CD4-positive, alpha-beta T cell treated with Interleukin-6 at 100 ng/mL for 8 hours (primary cell): ENCODE measurements at places on chromosomes 7 and 10.

GRCh38 chr7:31443457-31443856, 70.4 kb upstream of the ITPRID1 start:
- DNase-seq = no peak

GRCh38 chr10:48274636-48275035, at the start of gene FRMPD2:
Gene FRMPD2, minus strand, starts transcription at chr10:48274696. Its CDS starts 129 bp downstream, at chr10:48274567.
- DNase-seq = no peak

- DNase-seq = no peak
These were observed 14.0 kb downstream of the HABP2 start for GRCh38 chr10:113566888-113567287.

DNA sequence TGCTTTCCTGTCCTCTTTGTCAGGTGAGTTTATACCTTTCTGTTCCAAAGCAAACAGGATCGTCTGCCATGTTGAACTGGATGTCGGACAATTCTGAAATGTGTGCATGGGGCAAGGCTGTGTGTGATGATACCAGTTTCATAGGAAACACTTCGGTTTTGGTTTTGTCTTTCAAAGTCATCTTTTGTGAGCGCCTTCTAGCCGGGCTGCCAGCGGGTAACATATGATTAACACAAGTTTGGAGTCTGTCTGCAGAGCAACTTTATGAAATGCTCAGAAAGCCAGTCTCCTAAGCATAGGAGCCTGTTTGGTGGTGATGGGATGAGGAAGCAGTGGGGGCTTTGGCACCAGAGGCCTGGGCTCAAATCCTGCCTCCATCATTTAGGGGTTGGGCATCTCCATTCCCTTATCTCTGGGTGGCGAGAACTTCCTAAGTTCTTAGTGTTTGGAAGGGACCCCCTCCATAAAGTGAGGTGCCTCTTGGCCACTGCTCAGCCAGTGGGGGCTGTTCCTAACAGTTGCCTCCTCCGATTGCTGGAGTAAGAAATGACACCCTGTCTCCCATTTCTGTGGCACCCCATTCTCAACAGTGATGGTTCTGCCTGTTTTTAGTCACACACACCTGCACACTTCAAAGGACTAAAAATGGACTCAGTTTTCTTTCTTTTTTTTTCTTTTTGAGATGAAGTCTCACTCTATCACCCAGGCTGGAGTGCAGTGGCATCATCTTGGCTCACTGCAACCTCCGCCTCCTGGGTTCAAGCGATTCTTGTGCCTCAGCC, 36.8 kb downstream of the CUX1 start:
- no peak for DNase-seq

- DNase-seq = peak; percentile 44
These were observed 37.0 kb upstream of the PDCD4 start for GRCh38 chr10:110834629-110835301.

GRCh38 chr7:132970257-132970656, 111.6 kb downstream of the CHCHD3 start:
- no peak for DNase-seq

DNA sequence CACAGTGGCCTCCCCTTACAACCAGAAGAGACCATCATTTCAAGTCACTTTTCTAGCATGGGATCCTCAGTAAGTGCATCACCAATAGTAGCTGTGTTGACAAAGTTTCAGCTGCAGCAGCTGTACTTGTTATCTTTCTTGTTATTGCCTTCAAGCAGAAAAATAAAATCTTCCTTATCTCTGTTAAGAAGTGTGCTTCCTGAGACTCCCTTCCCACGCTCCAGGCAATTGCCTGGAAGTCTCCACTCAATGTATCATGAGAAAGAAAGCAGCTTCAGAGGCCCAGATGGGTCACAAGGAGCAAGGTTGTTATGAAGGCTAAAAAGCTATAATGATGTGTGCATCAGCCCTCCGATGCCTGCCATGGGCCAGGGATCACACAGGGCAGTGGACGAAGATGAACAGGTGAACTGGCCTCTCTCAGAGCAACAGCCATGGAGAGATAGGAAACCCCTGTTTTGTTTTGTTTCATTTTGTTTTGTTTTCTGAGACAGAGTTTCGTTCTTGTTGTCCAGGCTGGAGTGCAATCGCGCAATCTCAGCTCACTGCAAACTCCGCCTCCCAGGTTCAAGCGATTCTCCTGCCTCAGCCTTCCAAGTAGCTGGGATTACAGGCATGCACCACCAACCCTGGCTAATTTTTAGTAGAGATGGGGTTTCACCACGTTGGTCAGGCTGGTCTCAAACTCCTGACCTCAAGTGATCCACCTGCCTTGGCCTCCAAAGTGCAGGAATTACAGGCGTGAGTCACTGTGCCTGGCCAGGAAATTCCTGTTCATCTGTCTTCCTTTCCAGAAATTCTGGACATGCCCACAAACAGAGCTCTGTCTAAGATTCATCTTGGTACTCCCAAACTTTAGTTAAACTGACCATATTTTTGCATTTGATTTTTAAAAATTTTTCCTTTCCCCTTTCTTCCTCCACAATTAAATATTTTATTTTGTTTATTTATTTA, 340.5 kb downstream of the TNS3 start:
- DNase-seq = no peak

- DNase-seq = no peak
These were observed 78.5 kb downstream of the CREB5 start for GRCh38 chr7:28490831-28491230.

GRCh38 chr7:103297837-103298179, 573 bp downstream of the PMPCB start:
- no peak for DNase-seq

DNA sequence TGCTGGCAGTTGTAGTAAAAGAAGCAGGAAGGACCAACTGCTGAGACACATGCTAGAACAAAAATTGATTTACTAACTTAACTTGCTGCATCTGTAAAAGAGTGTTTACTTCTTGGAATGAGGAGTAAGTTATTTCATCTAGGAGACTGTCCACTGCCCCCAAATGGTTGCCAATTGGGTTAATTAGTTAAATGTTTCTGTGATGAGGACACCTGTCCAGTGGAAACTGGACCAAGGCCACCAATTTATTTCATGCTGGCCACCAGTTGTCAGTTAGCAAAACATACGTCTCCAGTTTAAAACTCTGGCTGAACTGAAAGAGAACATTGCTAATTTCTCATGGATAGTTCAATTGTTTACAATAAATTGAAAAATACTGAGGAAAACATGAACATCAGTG, 191.7 kb downstream of the PPP1R9A start:
- DNase-seq = no peak

DNA sequence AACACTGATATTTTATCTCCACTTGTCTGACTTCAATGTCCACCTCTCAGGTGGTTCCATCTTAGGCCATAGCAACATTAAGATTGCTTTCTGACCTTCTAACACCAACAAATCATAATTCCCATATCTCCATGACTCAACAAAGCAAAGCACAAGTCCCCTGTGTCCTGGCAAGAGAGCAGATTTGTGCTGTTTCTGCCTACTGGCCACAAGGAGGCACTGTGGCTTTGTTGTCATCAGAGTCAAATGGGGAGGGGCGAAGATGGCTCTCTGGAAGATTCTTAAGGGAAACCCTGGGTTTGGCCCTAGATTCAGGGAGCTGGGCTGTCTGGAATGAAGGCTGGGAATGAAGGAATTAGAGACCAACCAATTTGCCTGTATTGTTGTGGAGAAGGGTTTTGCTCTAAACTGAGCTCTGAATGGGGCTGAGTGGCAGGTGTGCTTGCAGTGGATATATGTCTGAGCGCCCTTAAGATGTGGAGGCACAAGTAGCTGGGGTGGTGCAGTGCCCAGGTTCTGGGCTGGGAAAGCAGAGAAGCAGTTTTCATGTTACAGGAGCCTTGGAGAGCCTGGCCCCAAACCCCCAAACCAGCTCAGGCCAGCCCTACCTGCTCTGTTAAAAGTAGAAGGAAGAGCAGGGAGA, 154.8 kb upstream of the PRSS58 start:
- DNase-seq = peak; percentile 48

DNA sequence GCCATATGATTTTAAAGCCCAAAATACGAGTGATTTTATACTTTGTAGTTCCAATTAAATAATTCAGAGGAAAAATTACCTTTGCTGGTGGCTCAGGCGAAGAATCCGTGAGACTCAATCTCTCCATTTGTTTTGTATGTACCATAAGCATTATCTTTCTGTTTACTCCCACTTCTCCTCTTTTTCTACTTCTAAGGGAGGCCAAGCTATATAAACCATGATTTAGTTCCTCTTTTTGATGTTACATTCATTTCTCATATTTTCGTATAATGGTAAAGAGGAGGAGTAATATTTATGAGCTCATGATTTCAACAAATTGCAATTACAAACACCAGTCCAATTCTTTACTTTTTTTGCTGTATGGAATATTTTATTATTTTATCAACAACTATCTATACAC, 50.6 kb upstream of the TES start:
- DNase-seq = no peak

DNA sequence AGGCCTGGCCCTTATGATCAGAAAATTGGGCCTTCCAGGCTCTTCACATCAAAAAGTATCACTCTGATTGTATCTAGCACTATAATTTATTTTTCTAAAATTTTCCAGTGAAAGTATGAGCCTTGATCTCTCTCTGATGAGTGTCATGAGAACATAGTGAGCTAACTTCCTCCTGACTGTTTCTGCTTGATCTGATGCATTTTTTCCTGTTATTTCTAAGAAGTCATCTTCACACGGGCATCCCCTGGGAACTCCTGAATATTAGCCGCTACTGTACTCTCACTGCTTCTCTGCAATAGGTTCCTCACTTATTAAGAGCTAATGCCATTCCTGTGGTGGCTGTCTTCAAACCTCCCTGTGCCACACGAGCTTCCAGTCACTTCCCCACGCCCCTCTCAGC, 63.1 kb upstream of the ZPBP start:
- DNase-seq = no peak

DNA sequence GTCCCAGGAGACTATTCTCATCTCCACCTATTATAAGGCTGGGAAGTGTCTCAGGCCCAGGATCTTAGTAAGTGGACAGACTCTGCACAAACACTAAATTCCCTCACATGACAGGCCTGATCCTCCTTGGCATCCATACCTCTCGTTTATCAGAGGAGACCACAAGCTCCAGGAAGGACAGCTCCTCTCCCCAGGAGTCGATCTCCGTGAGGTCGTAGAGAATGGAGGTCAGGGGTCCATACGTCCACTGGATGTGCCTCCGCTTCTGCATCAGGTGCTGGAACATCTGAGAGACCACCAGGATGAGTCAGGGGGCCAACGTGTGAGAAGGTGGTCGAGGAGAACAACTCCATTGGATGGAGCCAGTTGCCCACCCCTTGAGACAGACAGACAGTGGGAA, 5.6 kb downstream of the TRPV5 start:
- DNase-seq = no peak

DNA sequence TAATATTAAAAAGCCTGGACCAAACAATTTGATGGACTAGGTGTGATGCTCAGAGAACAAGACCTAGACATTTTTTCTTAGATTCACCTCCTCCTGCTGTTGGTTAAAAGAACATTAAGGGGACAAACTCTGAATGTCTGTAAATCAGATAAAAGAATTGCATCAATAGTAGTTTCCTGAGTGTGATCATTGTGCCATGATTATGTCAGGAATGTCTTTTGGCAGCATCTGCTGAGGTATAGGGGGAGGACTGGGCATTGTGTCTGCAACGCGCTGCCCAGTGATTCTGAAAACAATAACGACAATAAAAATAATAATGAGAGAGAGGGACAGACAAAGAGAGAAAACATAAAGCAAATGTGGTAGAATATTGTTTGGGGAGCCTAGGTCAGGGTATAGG, 6.9 kb downstream of the C7orf57 start:
- no peak for DNase-seq

DNA sequence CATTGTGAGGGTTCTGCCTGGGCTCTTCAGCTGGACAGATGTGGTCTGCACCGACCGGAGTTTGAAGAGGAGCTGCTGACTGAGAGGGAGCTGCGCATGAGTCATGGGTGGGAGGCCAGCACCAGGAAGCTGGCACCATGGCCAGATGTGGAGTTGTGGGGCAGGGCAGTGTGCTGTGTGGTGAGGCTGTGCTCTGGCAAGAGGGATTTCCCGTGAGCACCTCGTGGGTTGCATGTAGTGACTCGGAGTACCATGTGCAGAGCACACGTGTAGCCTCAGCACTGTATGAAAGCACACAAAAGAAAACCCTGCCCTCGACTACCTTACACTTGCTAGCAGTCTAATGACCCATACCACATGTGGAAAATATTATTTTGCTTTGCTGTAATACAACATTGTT, 103.4 kb downstream of the WNT2 start:
- no peak for DNase-seq

- no peak for DNase-seq
These were observed 40.0 kb downstream of the SYPL1 start for GRCh38 chr7:106071999-106072714.

GRCh38 chr10:110556969-110557601, 10.4 kb upstream of the SMC3 start:
- peak; percentile 67 for DNase-seq

GRCh38 chr7:2921653-2922347, 77.7 kb upstream of the GNA12 start:
- no peak for DNase-seq

DNA sequence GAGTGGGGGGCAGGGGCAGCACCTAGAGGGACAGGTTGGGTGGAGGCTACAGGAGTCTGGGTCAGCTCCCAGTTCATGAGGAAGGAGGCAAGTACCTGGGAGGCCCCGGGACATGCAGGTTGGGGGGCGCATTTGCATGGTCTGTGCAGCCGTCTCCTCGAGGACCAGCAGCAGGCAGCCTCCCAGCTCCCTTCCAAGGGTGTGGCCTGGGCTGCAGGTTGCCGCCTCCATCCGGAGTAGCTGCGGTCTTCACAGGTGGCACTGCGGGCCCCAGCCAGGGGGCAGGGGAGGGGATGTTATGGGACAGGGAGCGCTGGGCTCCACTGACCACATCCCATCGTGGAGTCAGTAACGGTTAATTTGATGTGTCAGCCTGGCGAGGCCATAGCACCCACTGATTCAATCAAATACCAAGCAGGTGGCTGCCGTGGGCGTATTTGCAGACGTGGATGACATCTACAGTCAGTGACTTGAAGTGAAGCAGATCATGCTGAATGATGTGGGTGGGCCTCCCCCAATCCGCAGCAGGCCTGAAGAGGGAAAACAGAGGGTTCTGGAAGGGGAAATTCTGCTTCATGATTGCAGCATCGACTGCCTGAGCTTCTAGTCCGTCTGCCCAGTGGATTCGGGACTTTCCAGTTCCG, 81.6 kb downstream of the PRKAG2 start:
- DNase-seq = peak; percentile 20

DNA sequence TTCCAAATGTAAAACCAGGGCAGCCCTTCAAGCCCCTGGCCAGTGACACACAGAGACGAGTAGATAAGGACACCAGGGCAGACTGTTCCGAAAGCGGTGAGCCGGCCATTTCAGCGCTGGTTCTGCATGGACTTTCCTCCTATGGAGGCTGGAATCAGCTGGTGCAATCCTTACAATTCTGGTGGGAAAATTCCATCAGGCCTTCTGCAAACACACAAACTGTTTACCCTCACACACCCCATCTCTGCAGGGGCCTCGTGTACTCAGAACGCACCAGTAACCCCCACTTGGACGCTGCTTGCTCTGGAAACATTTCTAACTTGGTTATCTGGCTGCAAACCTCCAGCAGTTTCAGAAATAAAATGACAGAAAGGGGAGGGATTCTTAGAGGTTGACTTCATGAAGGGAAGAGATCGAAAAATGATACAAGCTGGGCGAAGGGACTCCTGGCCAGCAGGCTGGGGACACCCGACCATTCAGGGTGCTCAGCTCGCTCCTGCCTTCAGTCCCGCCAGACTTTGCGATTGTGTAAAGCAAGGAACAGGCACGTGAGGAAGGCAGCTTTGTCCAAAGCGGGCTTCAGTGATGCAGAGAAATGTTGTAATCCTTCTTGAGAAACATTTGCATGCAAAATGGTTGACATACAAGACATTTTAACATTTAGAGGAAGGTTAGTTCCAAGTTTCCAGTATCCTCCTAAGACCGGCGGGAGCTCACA, 19.7 kb upstream of the SHH start:
- no peak for DNase-seq
